ENCODE measurements at places on chromosomes 3 and 15.

DNA sequence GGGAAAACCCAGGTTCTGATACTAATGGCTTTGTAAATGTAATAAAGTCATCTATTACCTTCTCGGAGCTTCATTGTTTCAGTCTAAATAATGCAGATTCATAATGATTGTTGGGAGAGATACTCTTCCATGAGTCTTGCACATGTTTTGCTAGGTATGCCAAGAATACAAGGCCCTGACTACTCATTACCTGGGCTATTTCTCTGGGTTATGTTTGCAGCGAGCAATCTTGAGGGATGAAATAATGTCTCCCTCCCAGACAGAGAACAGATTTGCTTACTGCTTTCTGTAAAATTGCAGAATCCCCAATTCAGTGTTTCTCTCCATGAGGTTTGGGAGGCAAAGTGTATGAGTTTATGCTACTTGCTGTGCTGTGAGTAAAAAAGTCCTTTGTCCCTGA, 6.2 kb upstream of the CLASP2 start:
- no peak overlapping the region for H3K4me3 ChIP-seq
- H3K27me3 ChIP-seq, result peaks cover 4% of the 10 kb centered on the region
- no peak overlapping the region for H3K27ac ChIP-seq
- H3K4me1 ChIP-seq, result no peaks in the 10 kb centered on the region
- no peak for DNase-seq

DNA sequence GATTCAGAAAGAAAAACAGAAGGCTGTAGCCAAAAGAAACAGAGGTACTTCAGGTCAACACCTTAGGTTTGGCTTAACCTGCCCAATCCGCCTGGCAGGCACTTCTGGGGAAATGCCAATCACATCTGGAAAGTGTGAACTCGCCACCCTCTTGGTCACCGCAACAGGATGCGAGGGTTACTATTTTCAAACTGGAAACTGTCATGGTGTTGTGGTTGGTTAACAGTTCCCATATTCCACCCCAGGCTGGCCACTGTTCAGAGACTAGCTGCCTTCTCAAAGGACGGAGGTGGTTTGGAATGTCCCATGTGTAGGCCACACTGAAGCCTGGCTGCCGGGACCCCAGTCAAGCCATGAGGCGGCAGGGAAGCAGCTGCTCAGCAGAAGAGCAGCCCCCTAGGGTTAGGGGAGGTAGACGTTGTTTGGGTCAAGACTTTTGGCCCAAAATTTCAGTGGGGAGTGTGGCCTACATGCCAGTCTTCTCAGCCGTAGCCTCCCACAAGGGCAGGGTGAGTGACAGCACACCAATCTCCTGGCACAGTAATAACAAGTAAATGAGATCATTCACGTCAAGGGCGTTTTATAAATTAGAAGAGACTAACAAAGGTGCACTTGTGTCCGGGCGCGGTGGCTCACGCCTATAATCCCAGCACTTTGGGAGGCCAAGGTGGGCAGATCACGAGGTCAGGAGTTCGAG, 54.6 kb downstream of the UMPS start:
- DNase-seq, result no peak
- no peak overlapping the region for H3K4me3 ChIP-seq
- no peak overlapping the region for H3K27ac ChIP-seq
- H3K4me1 ChIP-seq, result peaks cover 10% of the 10 kb centered on the region
- H3K27me3 ChIP-seq, result peaks cover 19% of the 10 kb centered on the region

DNA sequence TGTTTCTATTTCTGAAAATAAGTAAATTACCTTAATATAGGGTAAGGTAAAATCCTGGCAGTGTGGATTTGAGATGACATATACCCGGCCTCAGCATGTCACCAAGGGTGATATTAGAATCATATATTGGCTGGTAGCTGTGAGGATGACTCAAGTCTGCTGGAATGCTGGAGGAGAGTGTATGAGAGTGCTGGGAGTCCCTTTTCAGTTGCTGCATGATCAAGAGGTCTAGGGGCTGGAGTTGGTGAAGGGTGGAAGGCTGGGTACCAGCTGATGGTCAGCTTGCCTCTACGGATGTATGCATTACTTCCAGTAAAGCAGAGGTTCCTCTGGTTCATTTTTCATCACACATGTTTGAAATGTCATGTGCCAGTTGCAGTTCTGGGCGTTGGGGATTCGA, 40.6 kb downstream of the SLC25A26 start:
- H3K27ac ChIP-seq, result no peak overlapping the region
- H3K4me1 ChIP-seq, result no peaks in the 10 kb centered on the region
- no peaks in the 10 kb centered on the region for H3K36me3 ChIP-seq
- no peaks in the 10 kb centered on the region for H3K27me3 ChIP-seq
- DNase-seq, result no peak

DNA sequence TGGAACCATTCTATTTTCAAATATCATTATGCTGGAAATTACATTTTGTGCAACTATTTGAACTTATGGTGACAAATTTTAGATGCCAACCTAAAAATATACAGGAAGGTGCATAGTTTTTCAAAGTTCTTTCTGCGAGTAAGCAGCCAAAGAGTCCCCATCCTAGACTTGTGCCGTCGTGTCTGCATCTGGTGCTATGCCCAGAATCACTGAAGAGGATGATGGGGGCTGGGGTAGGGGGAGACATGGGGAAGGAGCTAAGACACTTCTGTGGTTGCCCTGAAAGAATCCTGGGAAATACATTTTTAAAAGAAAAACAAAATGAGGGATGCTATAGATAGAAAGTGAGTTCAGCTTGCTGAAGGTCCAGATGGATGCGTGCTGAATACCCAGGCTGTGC, 21.2 kb upstream of the FAM81A start:
- no peak overlapping the region for H3K4me3 ChIP-seq
- peaks cover 34% of the 10 kb centered on the region for H3K4me1 ChIP-seq
- H3K36me3 ChIP-seq, result no peaks in the 10 kb centered on the region
- peaks cover 56% of the 10 kb centered on the region for H3K27me3 ChIP-seq

- no peak for DNase-seq
- H3K36me3 ChIP-seq, result no peaks in the 10 kb centered on the region
- H3K27ac ChIP-seq, result no peak overlapping the region
Measured at GRCh38 chr15:38069511-38070011, 135.1 kb downstream of the TMCO5A start.

DNA sequence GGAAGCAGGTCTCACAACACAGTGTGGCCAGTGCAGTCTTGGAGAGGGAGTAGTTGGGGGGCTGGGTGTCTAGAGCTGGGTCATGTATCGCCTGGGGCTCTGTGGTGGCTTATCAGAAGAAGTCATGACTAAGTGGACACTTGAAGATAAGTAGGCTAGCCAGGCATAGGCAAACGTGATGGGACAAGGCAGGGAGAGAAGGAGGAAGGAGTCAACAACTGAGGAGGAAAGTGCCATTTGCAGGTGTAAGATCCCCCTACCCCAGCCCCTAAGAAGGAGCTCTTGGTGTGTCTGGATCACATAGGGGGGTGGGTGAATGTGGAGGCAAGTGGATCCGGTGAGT, 352.3 kb downstream of the LRTM1 start:
- no peak overlapping the region for H3K4me3 ChIP-seq
- H3K36me3 ChIP-seq, result no peaks in the 10 kb centered on the region
- H3K27me3 ChIP-seq, result no peaks in the 10 kb centered on the region
- no peak for DNase-seq
- H3K27ac ChIP-seq, result no peak overlapping the region

DNA sequence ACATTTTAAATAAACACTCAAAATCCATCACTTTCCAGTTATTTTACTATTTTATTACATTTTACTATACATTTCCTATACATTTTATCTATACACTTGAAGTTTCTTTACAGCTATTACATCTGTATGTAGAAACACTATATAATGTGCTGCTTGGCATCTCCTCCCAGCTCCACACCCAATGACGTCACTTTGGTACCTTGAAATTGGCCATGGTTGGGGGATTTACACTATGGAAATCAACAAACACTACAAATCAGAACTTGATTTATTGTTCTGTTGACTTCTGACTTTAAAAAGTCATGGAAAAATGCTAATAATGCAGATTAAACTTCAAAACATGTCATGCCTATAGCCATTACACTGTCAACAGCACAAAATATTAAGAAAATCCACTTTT, 48.9 kb upstream of the STT3B start:
- peaks cover 3% of the 10 kb centered on the region for H3K27me3 ChIP-seq
- H3K4me1 ChIP-seq, result no peaks in the 10 kb centered on the region
- no peak overlapping the region for H3K4me3 ChIP-seq
- no peak overlapping the region for H3K27ac ChIP-seq
- no peaks in the 10 kb centered on the region for H3K36me3 ChIP-seq
- DNase-seq, result no peak

DNA sequence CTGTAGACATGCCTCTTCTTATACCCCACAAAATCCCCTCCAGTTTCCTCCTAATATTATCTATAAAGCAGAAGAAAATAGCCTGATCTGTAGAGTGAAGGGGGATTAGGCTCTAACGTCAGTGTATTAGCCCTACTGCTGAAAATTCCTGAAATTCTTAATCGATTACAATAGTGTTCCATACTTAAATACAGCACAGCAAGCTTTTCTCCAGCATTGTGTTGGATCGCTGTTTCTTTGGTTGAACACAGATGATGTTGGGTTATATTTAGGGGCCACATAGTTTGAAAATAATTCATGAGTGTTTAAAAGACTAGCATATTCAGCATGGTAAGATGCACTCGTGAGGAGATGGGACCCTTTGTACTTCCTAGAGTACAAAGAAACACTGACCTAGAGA, 52.5 kb downstream of the PIAS1 start:
- H3K27ac ChIP-seq, result no peak overlapping the region
- H3K4me1 ChIP-seq, result peaks cover 4% of the 10 kb centered on the region
- no peaks in the 10 kb centered on the region for H3K27me3 ChIP-seq
- DNase-seq, result no peak

GRCh38 chr3:122349171-122349570, 24.1 kb downstream of the CSTA start:
- H3K4me3 ChIP-seq, result no peak overlapping the region
- H3K36me3 ChIP-seq, result no peaks in the 10 kb centered on the region
- no peaks in the 10 kb centered on the region for H3K27me3 ChIP-seq
- no peak overlapping the region for H3K27ac ChIP-seq
- DNase-seq, result no peak

- no peak overlapping the region for H3K27ac ChIP-seq
- H3K4me1 ChIP-seq, result no peaks in the 10 kb centered on the region
- H3K27me3 ChIP-seq, result peaks cover 24% of the 10 kb centered on the region
- no peaks in the 10 kb centered on the region for H3K36me3 ChIP-seq
Measured at GRCh38 chr3:150239766-150240165, 168.3 kb upstream of the TSC22D2 start.

DNA sequence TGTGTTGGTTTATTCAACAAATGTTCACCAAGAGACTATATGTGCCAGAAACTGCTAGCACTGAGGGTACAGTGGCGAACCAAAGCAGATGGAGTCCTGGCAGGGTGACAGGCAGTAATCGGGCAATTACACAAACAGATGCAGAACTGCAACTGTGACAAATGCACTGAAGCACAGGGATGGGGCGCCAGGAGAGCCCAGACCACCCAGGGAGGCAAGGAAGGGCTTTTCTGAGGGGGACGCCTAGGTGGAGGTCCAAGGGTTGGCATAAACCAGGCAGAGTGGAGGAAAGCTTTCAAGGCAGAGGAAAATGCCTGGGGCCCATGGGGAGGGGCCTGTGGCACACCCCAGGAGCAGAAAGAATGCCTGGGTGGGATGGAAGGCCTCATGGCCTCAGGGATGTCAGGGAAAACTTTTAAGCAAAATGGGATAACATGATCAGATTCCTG, 5.5 kb downstream of the DIS3L start:
- DNase-seq, result no peak
- peaks cover 33% of the 10 kb centered on the region for H3K4me1 ChIP-seq
- no peak overlapping the region for H3K4me3 ChIP-seq
- H3K27ac ChIP-seq, result no peak overlapping the region

DNA sequence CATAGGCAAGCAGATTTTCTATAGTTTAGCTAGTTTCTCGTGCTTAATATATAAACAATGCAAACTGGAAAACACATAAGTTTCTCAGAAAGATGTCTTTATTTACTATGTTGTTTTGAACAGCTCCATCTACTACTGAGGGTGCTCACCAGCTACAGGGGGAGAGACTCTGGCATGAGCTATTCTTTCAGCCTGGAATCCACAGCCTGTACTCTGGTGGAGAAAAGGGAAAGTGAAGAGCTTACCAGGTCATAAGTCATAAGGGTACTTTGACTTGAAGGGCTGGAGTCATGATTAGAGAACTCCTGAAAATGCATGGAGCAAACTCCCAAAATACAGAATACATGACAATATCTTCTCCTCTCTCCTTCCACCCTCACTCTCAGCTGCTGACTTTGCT, 4.4 kb upstream of the AVEN start:
- no peak for DNase-seq
- no peaks in the 10 kb centered on the region for H3K36me3 ChIP-seq
- no peak overlapping the region for H3K27ac ChIP-seq
- H3K4me3 ChIP-seq, result no peak overlapping the region
- peaks cover 3% of the 10 kb centered on the region for H3K27me3 ChIP-seq

DNA sequence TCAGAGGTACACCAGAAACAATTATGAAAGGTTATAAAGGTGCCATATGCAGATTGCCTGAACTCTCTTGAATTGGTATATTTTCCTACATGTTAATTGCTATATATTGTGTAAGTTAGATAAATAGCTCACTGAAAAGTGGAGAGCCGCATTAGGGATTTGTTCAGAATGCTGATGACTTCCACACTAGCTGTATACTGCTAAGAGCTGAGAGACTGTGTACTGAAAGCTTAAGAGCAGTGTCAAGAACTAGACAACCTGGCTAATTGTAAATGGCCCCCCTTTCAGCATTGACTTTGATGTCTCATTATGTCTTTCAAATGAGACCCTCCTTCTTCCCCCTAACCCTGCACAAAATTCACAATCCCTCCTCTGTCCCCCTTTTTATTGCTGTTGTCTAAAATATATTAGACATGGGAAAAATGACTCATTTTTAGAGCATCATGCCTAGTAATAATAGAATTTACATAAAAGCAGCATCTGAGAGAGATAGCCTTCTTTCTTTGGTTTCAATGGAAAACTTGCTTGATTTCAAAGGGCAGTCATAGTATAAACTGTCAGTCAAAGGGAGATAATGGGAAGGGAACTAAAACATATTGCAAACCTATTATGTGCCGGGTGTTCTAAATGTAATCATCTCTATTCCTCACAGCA, 34.7 kb upstream of the GREM1 start:
- H3K27ac ChIP-seq, result no peak overlapping the region
- no peak for DNase-seq
- H3K4me1 ChIP-seq, result peaks cover 5% of the 10 kb centered on the region
- H3K36me3 ChIP-seq, result peaks cover 2% of the 10 kb centered on the region
